ENCODE measurements at places on chromosomes 13 and 19. TPM values are rescaled to one million over a fixed set of nuclear protein-coding genes. Genes with fewer than 3 reads are reported as not detected.
A peak's percentile ranks its signal among the peaks of the same experiment; 100 is the strongest.

GRCh38 chr19:29079356-29080032, 133.5 kb downstream of the UQCRFS1 start:
- no peaks in the 10 kb centered on the region for H3K4me1 ChIP-seq
- no peak for DNase-seq
- H3K36me3 ChIP-seq = no peaks in the 10 kb centered on the region
- H3K4me3 ChIP-seq = no peak overlapping the region
- H3K27ac ChIP-seq = no peak overlapping the region
- H3K27me3 ChIP-seq = no peaks in the 10 kb centered on the region

DNA sequence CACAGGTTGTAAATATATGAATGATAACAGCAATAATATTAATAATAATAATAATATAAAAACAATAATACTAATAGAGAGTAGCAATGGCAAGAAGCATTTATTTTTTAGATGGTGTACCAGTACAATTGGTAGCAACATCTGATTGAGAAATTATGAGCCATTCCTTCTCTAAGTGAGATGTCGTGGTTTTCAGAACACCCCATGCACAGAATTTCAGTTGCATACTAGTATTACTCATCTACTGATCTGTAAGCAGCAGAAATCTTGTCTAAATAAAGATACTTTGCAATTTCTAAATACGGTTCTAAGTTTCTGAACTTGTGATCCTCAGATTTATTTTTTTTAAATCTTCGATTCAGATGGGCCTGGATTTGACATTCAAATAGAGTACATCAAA, 788.0 kb upstream of the ATXN8OS start:
- no peak overlapping the region for H3K4me3 ChIP-seq
- DNase-seq = no peak
- no peaks in the 10 kb centered on the region for H3K4me1 ChIP-seq

The TRAPPC2B gene
- 4.1 TPM for total RNA-seq

The CKAP2 gene
- total RNA-seq = 13.4 TPM

GRCh38 chr19:14507704-14508542, 10.3 kb downstream of the DNAJB1 start:
- H3K4me3 ChIP-seq = no peak overlapping the region
- peak; percentile 67 for DNase-seq
- peak overlapping the region; percentile 12 for H3K27ac ChIP-seq

DNA sequence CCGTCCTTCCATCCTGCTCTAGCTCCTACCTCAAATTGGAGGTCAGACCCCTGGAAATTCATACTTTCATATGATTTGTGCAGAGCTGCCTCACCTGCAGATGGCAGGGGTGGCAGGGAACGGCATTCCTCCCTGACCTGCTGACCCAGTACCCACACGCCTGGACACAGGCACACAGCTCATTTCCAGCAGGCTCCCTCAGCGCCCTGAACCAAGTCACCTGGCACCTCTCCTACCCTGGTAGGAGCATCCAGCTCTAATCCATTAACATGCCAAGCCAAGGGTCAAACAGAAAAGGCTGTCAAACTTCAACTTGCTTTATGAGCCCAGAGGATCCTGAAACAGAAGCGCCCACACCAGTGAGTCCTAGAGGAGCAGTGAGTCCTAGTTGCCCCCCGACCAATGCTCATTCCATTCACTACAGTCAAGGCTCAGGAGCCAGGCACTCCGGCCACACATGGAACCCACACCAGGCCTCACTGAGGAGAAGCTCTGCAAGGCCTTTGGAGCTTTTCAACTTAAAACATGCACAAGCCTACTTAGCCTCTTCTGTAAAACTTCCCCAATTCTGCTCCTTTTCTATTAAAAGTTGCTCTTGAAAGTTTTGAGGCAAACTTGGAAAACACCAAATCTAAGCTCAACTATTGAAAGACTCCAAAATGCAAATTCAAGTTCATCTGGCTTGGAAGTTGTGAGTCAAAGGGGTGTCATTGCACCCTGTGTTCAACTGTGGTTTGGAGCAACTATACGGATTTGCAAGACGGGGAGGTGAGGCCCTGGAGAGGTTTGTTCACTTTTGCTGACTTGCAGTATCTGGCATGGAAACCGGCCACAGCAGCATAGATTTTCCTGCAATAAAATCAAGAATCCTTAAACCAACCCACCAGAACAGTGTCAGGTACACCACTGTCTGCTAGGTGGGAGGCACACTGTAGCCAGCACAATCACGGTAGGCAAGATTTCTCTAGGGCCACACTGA, 96.7 kb downstream of the CRYL1 start:
- no peaks in the 10 kb centered on the region for H3K4me1 ChIP-seq
- peaks cover 78% of the 10 kb centered on the region for H3K36me3 ChIP-seq
- no peaks in the 10 kb centered on the region for H3K27me3 ChIP-seq
- no peak for DNase-seq

The KCNK6 gene
- 10.4 TPM for total RNA-seq

DNA sequence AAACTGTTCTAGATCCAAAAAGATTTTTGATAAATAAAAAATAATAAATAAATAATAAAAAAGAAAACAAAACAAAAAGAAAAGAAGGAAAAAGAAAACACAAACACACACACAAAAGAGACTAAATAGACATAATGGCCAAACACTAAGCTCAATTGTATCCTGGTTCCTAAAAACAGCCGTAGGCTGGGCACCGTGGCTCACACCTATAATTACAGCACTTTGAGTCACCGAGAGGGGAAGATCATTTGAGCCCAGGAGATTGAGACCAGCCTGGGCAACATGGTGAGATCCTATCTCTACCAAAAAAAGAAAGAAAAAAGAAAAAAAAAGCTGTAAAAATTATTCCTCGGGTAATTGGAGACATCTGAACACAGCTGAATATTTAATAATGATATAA, 8.9 kb downstream of the ETHE1 start:
- no peak overlapping the region for H3K4me3 ChIP-seq
- H3K27ac ChIP-seq = no peak overlapping the region
- peaks cover 8% of the 10 kb centered on the region for H3K4me1 ChIP-seq
- peaks cover 23% of the 10 kb centered on the region for H3K36me3 ChIP-seq

DNA sequence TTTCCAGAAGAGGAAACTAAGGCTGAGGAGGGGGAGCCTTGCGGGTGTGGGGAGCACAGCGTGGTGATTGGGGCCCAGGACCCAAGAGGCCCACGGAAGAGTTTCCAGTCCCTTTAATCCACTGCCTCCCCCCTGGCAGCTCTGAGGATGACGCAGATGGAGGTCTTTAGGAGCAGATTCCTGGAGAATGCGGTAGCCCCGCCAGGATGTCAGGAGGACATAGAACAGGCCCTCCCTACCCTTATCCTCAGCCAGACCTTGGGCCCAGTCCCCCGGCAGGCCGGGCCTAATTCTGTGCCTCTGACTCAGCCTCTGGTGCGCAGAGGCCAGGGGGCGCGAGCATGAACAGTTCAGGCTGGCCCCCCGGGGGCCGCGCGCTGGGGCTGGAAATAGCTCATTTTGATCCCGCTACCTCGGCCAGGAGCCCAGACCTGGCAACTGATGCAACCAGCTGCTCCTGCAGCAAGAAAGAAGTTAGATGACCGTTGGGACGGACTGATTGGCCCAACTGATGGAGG, 461 bp upstream of the HSPB6 start:
- H3K4me1 ChIP-seq = peaks cover 62% of the 10 kb centered on the region
- no peaks in the 10 kb centered on the region for H3K27me3 ChIP-seq
- peaks cover 36% of the 10 kb centered on the region for H3K36me3 ChIP-seq
- peak; percentile 96 for DNase-seq

DNA sequence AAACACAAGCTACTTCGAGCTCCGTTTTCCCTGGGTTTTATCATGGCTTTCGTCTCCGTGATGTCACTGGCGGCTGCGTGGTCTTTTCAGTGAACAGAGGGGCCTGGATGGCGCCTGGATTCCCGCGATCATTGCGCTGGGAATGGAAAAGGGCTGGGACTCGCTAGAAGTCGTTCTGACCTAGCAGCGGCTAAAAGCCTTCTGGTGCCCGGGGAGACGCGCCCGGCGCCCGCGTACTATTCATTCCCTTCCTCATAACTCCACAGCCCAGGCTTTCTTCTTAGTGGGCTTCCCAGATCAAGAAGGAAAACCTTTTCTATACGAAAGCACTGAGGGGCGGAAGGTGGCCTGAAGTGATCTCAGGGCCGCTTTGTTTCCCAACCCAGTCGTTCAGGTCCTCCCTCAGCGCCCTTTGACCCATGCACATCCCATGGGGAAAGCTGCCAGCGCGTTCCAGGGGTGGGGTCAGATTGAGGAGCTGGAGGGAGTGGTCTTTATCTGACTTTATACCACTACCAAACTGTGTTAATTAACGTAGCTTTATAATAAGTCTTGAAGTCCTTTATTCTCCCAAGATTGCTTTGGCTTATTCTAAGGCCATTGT, 96.6 kb downstream of the ELF1 start:
- no peak overlapping the region for H3K27ac ChIP-seq
- H3K36me3 ChIP-seq = no peaks in the 10 kb centered on the region
- H3K27me3 ChIP-seq = no peaks in the 10 kb centered on the region
- peak; percentile 35 for DNase-seq
- H3K4me3 ChIP-seq = no peak overlapping the region

- no peak for DNase-seq
- H3K27ac ChIP-seq = peak overlapping the region; percentile 54
- peak overlapping the region; percentile 44 for H3K4me3 ChIP-seq
These were observed 57.6 kb upstream of the ZNF527 start for GRCh38 chr19:37313335-37313627.

DNA sequence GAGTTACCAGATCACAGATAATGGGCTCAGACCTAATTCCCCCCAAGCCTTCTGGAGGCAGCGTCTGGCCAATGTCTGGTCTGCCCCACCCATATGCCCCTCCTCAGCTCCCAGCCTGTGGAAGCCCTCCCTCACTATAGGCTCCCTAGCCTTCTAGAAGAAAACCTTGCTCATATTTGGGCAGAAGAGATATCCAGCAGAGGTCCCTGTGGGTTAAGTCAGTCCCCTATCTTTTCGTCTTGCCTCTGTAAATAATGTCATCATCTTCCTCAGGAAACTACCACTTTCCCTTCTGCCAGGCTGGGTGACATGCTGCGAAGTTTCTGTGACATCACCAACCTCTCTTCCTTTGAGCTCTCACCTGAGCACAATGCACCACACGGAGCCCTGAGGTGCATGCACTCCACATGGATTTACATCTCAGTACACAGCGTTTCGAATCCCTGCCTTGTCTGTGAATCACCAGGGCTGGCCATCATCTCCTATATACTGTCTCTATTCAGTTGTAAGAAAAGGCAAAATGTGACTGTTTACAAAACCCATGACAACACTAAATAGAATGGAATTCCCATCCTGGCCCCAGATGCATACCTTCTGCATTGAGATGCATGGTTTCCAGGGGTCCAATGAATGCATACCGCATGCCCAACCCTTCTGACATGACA, 112.8 kb downstream of the CRYL1 start:
- no peak overlapping the region for H3K4me3 ChIP-seq
- peaks cover 6% of the 10 kb centered on the region for H3K36me3 ChIP-seq

DNA sequence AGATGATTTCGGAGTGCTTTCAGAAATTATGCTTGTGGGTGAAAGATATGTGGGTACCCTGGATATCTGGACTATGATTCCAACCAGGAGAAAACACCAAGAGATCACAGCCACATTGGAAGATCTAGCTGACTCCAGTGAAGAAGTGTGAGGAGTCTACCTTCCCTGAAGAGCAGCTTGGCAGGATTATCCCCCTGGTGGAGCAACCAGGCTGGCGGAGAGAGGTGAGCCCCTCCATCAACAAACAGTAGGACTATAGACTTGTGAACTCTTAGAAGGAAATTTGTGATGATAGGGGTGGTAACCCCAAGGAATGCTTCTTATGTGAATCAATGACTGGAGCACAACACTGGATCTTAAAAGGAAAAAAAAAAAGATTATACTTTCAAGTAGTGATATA, 47.8 kb upstream of the DIAPH3 start:
- no peak overlapping the region for H3K4me3 ChIP-seq
- DNase-seq = no peak
- H3K27ac ChIP-seq = no peak overlapping the region
- H3K27me3 ChIP-seq = no peaks in the 10 kb centered on the region

The KASH5 gene
- not detected for total RNA-seq

The TMEM238 gene
- 504 TPM for total RNA-seq

DNA sequence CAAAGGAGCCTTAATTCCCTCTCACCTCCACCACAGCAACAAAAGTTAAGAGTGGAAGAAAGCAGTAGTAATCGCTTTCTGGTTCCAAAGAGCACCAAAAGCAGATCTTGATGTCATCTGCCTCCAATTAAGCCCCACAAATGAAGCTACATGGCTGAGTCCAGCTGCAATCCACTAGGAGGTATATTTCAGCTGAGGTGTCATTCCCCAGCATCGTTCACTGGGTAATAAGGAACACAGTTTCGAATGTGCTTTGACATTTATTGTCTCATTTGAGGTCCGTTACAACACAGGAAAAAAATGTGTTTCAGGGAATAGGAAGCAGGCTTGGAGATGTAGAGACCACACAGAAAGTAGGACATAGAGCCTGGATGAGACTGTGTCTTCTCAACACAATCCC, 190.4 kb downstream of the DCLK1 start:
- no peak overlapping the region for H3K27ac ChIP-seq
- H3K36me3 ChIP-seq = no peaks in the 10 kb centered on the region
- no peaks in the 10 kb centered on the region for H3K27me3 ChIP-seq
- no peak for DNase-seq
- no peaks in the 10 kb centered on the region for H3K4me1 ChIP-seq

GRCh38 chr19:10551698-10552301, 8.1 kb downstream of the ATG4D start:
- no peaks in the 10 kb centered on the region for H3K27me3 ChIP-seq
- DNase-seq = peak; percentile 45
- H3K4me3 ChIP-seq = no peak overlapping the region
- peaks cover 4% of the 10 kb centered on the region for H3K4me1 ChIP-seq

DNA sequence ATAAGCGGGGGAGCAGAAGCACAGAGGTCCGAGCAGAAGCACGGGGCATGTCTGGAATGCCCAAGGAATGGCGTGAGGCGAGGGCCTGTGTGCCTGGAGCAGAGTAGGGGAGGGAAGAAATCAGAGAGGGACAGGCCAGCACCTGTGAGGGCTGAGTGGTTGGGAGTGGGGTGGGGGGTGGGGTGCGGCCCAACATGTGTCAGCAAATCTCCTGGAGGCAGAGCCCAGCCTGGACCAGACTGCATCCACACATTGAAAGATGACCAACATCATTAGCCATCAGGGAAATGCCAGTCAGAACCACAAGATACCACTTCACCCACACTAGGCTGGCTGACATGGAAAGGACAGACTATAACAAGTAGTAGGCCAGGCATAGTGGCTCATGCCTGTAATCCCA, 11.2 kb downstream of the CLASRP start:
- H3K27ac ChIP-seq = peak overlapping the region; percentile 62
- H3K4me1 ChIP-seq = peaks cover 57% of the 10 kb centered on the region
- no peak overlapping the region for H3K4me3 ChIP-seq
- DNase-seq = no peak

- no peak overlapping the region for H3K27ac ChIP-seq
- H3K27me3 ChIP-seq = no peaks in the 10 kb centered on the region
- peaks cover 16% of the 10 kb centered on the region for H3K36me3 ChIP-seq
- DNase-seq = peak; percentile 94
- no peak overlapping the region for H3K4me3 ChIP-seq
These were observed 43.9 kb downstream of the CERS4 start for GRCh38 chr19:8252922-8253589.

DNA sequence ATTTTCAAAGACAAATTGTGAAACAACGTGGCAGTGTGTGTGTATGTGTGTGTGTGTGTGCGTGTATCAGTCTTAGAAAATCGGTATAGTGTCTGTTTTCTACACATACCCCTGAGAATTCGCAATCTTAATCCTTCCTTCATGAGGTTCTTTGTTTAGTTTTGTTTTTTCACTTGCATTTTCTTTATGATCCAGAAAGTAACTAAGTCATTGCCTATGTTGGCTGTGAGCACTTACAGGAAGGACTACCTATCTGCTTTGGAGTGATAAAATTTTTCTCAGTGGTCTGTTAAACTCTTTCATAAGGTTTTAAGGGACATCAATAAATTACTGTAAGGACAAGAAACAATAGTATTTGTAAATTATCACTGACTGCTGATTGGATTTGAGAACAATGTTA, 1587.1 kb downstream of the PCDH9 start:
- no peak overlapping the region for H3K27ac ChIP-seq
- DNase-seq = no peak
- no peak overlapping the region for H3K4me3 ChIP-seq
- no peaks in the 10 kb centered on the region for H3K27me3 ChIP-seq
- no peaks in the 10 kb centered on the region for H3K4me1 ChIP-seq
